ENCODE measurements at places on chromosomes 7 and 10.

DNA sequence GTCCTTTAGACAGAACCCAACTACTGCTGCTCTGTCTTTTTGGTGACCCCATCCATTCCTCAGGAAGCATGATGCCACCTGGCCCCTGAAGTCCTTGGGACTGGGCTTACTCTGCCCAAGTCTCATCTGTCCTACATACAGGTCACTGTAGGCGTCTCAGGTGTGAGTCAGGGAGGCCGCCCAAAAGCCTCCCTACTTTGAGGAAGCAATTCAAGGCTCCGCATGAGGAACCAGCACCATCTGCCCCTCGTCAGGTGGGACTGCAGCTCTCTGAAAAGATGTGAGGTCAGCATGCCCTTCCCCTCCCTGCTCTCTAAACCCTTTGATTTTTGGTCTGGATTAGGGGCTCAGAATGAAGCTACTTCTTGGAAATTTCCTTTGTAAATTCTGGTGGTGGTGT, 354.8 kb downstream of the CXCL12 start:
- no peak for DNase-seq

GRCh38 chr7:127776776-127777386, 124.9 kb downstream of the SND1 start:
- peak; percentile 59 for DNase-seq

- peak; percentile 31 for DNase-seq
Measured at GRCh38 chr7:38736138-38736537, 105.0 kb upstream of the AMPH start.

DNA sequence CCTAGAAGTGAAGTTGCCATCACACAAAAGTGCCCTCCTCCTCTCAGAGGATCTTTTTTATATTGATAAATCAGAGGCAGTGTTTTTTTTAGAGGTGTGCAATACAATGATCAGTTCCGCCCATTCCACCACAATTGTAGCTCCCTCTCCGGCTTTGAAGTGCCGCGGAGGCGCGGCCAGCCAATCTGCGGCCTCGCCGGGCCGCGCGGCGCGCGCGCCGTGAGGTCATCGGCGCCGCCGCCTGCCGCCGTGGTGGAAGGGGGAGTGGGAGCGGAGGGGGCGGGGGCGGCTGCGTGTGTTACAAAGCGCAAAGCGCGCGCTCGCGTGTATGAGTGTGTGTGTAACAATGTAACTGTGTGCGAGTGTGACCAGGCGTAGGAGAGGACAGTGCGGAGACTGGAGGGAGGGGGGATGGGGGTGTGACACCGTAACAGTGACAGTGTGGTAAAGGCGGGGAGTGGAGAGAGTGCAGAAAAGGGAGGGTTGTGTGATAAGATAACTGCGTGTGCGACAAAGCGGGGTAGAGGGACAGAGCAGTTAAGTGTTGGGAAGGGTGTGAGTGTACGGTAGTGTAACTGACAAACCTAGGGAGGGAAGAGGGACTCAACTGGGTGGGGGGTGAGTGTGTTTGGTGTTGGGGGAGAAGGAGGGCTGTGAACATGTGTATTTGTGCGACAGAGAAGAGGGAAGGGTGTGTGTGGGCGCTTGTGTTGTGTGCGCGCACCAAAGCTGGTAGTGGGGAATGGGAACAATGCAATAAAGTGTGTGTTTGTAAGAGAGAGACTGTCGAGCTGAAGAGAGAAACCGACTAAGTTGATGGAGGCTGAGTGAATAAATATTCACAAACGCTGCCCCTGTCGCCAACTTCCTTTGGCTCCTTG, at the start of gene SP8:
TSS of gene SP8 (minus strand) at position 108 of the 881 bp plus-strand sequence. CDS start at position 20, 88 bp downstream.
- peak; percentile 73 for DNase-seq

- DNase-seq = peak; percentile 95
Measured at GRCh38 chr7:33448035-33448434, 318.7 kb downstream of the BBS9 start.

DNA sequence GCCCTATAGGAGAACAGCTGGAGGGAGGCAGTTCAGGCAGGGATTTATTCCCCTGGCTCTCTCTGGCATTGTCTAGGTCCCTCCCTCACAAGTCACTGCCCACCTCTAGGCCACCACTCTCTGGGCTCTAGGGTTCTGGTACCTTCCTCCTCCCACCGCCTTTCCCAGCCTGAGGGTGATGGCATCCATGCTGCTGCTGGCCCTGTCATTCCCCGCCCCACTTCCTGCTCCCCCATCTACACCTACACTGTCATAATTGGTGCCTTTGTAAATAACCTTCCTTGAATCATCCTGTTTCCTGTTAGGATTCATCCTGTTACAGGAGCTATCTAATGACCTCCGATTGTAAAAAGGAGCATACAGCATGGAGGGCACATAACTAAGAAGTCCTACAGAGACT, 303.3 kb upstream of the COBL start:
- DNase-seq = no peak

- no peak for DNase-seq
Measured at GRCh38 chr7:142803901-142804300, 33.1 kb downstream of the PRSS2 start.

DNA sequence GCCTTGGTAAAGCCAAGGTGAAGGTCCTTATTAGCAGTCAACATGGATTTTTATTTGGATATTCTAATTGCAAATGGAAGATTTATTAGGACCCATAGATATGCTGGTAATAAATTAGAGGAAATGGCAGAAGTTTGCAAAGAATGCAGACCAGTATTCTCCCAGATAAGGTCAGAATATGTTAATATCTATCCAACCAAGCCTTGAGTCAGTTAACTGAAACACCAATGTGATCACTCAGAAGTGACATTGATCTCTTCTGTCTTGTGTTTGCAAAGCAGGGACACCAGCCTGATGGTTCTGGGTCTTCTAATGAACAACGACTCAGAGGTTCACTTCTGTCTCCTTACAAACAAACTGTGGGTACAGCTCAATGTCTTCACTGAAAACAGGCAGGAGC, 21.5 kb downstream of the UROS start:
- no peak for DNase-seq

DNA sequence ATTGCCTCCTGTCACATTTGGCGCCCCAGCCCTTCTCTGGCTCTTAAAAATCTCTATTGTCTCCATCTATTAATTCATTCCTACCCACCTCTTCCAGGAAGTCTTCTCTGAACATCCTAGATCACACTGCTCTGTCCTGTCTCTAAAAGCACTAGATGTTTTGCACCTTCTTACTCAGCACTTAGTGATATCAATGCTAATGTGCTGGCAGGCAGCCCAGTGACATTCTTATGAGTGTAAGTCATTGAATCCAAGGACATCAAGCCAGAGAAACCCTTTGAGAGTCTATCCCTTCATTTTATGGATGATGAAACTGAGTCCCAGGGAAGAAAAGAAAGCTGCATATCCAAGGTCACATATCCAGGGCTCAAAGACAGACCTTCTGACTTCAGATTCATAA, 48.3 kb upstream of the PAX2 start:
- peak; percentile 38 for DNase-seq

GRCh38 chr10:77911535-77912123, 14.9 kb downstream of the DLG5 start:
- DNase-seq = no peak

DNA sequence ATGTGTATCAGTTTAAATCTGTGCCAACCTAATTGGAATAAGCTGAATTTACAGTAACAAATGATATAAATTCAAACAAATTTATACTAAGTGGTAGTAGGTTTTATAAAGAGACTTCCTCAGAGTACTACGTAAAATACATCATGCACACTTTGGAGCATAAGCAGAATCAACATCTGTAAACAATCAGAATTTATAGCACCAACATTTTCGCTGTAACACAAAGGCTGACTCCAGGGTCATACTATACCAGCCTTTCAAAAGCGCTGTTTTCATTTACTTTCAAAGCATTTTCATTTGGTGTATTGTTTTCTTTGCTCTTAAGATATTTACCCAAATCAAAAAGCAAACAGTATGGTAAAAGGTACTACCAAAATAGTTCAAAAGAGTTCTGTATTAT, 29.3 kb upstream of the TMEM168 start:
- peak; percentile 60 for DNase-seq

- DNase-seq = no peak
Measured at GRCh38 chr7:44636041-44636584, 29.7 kb downstream of the OGDH start.

DNA sequence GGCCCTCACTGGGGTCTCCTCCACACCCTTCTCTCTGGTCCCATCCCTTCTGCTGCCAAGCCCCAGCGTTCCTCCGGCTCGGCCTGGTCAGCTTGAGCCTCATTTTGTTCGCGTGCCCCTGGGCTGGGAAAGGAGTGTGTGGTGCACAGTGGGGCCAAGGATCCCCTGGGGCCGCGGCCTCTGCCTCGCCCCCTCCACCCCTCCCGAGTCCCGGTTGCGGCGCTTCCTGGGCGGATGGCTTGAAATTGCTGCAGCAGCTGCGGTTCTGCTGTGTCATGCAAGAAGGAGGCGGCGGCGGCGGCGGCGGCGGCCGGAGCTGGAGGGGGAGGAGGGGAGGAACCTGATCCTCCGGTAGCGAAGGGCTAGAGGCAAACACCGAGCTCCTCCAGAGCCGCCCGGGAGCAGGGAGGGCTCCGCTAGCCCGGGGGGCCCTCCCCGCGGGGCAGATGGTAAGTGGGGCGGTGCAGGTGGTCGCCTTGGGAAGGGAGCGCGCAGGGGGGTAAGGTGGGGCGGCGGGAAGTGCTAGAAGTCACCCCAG, 217.8 kb upstream of the MKLN1 start:
- peak; percentile 68 for DNase-seq

GRCh38 chr10:117454502-117454901, 79.3 kb upstream of the PDZD8 start:
- DNase-seq = no peak

DNA sequence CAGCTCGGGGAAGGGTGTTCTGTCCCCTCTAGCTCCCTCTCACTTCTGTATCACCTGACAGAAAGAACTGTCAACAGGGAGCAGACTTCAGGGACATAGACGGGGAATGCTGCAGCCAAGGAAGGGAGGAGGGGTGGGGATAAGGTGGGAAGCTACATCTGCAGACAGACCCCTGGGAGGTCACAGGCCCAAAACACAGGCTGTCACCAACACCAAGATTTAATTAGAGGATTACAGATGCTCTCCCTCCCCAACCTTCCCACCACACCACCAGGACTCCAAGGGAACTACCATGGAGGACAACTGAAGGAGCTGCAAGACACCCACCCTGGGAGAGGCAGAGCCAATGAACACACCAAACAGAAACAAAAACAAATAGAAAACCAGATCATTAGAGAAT, 425.2 kb upstream of the VSTM2A start:
- DNase-seq = no peak

DNA sequence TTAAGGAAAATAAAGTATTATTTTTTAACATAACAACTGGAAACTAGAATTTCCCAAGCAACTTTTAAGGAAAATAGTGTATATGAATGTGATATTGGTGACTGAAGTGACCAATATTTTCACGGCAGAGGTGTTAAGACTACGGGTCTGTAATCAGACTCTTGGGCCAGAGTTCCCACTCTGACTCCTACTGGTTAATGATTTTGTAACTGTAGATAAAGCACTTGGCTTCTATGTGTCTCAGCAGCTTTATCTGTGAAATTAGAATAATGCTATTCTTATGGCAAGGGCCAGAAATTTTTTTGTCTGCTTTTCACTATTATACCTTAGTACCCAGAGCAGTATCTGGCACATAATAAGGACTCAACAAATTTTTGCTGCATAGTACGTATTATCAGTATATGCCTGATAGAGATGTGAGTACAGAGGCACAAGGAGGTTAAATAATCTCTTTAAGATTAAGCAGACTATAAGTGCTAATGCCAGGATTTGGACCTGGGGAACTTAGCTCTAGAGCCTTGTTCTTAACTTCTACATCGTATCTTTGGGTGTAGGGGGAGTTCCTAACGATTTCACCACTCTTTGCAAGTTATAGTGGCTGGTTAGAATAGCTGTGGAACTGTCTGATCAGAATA, 186.1 kb upstream of the SLC26A5 start:
- DNase-seq = no peak

GRCh38 chr7:7104314-7104698, 78.0 kb upstream of the C1GALT1 start:
- no peak for DNase-seq
